AG08396 (cell line): ENCODE measurements at places on chromosomes 11 and 22.

- DNase-seq: no peak
Observed at GRCh38 chr11:65968600-65969482, 7.3 kb downstream of the SART1 start.

- DNase-seq: peak; percentile 54
Observed at GRCh38 chr11:64762674-64763525, 3.1 kb upstream of the PYGM start.

GRCh38 chr11:19713196-19714021, 772 bp downstream of the NAV2 start:
- peak; percentile 10 for DNase-seq

- no peak for DNase-seq
Observed at GRCh38 chr11:8867035-8867434, 44.0 kb upstream of the AKIP1 start.

- DNase-seq: peak; percentile 82
Observed at GRCh38 chr11:12556788-12557384, 117.3 kb upstream of the TEAD1 start.

DNA sequence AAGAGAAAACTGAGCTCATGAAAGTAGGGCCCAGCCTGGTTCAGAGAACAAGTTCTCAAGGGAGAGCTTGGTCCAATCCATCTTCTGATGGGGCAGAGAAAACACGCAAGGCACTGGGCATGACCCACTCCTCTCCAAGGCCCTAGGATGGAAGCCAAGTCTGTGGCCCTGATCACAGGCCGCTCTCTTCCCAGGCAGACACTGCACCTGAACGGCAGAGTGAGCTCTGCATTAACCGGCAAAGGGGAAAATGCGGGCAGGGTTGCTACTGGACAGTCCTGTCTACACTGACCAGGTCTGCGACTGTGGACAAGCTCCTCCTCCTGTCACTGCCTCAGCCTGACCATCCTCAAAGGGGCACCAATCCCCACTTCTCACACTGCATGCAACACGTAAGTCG, 49.3 kb downstream of the SGSM3 start:
- no peak for DNase-seq

GRCh38 chr22:36900225-36900624, 13.2 kb upstream of the CSF2RB start:
- no peak for DNase-seq

GRCh38 chr11:122883646-122883979, 1.1 kb downstream of the JHY start:
- DNase-seq: no peak

- no peak for DNase-seq
Observed at GRCh38 chr22:30931541-30932300, 36.9 kb downstream of the MORC2 start.

- DNase-seq: no peak
Observed at GRCh38 chr11:83023410-83023809, 48.3 kb downstream of the RAB30 start.

- DNase-seq: peak; percentile 23
Observed at GRCh38 chr11:75768909-75769771, 562 bp downstream of the DGAT2 start.

- DNase-seq: no peak
Observed at GRCh38 chr11:19861171-19861570, 148.5 kb downstream of the NAV2 start.

GRCh38 chr22:49905465-49905864, 12.8 kb downstream of the ALG12 start:
- DNase-seq: no peak

GRCh38 chr22:32926600-32926999, 125.1 kb downstream of the TIMP3 start:
- DNase-seq: peak; percentile 39

- no peak for DNase-seq
Observed at GRCh38 chr11:82305123-82305522, 428.5 kb downstream of the FAM181B start.

DNA sequence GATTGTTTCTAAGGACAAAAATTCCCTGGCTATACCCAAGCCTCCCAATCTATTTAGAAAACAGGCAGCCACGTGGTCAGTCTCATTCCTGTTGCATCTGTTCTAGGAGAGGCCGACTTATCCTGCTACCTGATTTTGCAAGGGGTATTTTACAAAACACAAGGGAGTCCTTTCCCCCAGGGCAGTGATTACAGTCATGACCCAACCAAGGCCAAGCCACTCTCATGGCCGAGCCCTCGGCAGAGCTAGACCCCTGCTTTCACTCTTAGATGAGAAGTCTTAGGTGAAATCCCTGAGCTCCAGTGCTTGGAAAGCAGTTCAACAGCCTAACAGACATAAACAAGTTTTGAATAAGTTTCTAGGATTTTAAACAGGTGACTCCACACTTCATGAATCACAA, 89.0 kb upstream of the PITPNB start:
- DNase-seq: no peak

- DNase-seq: peak; percentile 96
Observed at GRCh38 chr11:9757809-9758636, 94.1 kb downstream of the SWAP70 start.
